ENCODE measurements at places on chromosomes 1 and 21.
A peak's percentile ranks its signal among the peaks of the same experiment; 100 is the strongest.

- DNase-seq: no peak
These were observed 295.7 kb downstream of the CHRM3 start for GRCh38 chr1:239682046-239682445.

DNA sequence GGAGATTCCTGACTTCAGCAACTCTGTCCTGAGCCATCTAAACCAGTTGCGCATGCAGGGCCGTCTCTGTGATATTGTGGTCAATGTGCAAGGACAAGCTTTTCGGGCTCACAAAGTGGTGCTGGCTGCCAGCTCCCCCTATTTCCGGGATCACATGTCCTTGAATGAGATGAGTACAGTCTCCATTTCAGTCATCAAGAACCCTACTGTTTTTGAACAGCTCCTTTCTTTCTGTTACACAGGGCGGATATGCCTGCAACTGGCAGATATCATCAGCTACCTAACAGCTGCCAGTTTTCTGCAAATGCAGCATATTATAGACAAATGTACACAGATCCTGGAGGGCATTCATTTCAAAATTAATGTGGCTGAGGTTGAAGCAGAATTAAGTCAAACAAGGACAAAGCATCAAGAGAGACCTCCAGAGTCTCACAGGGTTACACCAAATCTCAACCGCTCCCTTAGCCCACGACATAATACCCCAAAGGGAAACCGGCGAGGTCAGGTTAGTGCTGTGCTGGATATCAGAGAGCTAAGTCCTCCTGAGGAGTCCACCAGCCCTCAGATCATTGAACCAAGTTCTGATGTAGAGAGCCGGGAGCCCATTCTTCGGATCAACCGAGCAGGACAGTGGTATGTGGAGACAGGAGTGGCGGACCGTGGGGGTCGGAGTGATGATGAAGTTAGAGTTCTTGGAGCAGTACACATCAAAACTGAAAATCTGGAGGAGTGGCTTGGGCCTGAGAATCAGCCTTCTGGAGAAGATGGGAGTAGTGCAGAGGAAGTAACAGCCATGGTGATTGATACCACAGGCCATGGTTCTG, 2.3 kb downstream of the ZBTB37 start:
- DNase-seq: no peak

- no peak for DNase-seq
These were observed 43.2 kb downstream of the KIF26B start for GRCh38 chr1:245197911-245198379.

DNA sequence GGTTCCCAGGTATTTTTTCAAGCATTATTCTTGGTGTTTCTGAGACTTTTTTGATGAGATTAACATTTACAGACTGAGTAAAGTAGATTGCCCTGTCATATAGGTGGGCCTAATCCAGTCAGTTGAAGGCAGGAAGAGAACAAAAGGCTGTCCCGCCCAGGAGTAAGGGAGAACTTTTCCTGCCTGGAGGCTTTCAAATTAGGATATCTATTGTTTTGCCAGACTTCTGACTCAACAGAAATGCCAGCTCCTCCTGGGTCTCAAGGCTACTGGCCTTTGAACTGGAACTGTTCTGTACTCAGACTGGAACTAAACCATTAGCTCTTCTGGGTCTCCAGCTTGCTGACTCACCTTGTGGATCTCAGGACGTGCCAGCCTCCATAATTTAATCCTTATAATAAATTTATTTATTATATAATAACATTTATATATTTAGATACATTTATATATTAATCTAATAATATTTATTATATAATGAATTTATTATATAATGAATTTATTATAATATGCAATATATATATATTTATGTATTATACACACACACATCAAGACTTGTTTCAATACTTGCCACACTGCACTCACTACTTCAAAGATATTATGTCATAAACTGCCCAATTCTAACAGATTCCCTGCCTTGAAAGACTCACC, 510.8 kb upstream of the B3GALT2 start:
- peak; percentile 14 for DNase-seq

- no peak for DNase-seq
These were observed 77.5 kb downstream of the UCK2 start for GRCh38 chr1:165904948-165905347.

GRCh38 chr1:68673771-68674170, 176.9 kb upstream of the DEPDC1 start:
- no peak for DNase-seq

DNA sequence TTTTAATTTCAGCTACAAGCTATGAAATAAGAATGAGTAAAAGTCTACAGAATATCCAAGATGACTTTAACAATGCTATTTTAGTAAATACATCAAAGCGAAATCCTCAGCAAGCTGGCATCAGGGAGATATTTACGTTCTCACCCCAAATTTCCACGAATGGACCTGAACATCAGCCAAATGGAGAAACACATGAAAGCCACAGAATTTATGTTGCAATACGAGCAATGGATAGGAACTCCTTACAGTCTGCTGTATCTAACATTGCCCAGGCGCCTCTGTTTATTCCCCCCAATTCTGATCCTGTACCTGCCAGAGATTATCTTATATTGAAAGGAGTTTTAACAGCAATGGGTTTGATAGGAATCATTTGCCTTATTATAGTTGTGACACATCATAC, 13.7 kb upstream of the CLCA1 start:
- DNase-seq: no peak

GRCh38 chr1:109133815-109134214, 19.9 kb downstream of the ELAPOR1 start:
- no peak for DNase-seq

- no peak for DNase-seq
These were observed 68.2 kb downstream of the SIM2 start for GRCh38 chr21:36767096-36767495.

GRCh38 chr1:201714542-201715329, 114.2 kb upstream of the IPO9 start:
- no peak for DNase-seq

GRCh38 chr1:52127181-52128180, 14.4 kb upstream of the ZFYVE9 start:
- DNase-seq: peak; percentile 39

DNA sequence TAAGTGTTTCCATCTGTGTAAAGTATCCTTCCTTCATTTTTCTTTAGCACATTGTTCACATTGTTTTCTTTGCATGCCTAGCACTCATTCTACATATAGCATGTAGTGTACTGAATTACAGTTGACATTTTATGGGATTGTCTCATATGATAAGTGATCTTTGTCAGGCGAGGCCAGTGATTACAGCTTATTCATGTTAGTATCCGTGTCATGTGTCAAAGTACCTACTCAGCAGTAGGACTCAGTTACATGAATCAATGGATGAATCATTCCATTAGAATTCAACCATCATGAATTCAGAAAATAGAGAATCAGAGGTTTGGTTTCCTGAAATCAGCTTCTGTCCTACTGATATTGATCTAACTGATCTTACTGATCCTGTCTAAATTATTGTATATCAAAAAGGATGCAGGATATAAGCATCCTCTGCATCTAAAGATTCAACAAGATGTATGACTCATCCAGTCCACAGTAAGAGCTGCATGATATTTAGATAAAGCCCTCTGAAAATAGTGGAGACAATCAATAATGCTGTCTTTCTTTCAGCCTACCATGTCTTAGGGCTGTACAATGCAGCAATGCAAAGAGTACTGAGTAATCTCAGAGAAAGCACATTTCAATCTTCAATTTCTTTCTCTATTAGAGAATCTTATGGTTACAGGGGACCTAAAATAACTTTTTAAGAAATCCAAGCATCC, 20.7 kb upstream of the HRNR start:
- no peak for DNase-seq

- no peak for DNase-seq
These were observed 135.3 kb upstream of the EDN2 start for GRCh38 chr1:41619511-41620364.

DNA sequence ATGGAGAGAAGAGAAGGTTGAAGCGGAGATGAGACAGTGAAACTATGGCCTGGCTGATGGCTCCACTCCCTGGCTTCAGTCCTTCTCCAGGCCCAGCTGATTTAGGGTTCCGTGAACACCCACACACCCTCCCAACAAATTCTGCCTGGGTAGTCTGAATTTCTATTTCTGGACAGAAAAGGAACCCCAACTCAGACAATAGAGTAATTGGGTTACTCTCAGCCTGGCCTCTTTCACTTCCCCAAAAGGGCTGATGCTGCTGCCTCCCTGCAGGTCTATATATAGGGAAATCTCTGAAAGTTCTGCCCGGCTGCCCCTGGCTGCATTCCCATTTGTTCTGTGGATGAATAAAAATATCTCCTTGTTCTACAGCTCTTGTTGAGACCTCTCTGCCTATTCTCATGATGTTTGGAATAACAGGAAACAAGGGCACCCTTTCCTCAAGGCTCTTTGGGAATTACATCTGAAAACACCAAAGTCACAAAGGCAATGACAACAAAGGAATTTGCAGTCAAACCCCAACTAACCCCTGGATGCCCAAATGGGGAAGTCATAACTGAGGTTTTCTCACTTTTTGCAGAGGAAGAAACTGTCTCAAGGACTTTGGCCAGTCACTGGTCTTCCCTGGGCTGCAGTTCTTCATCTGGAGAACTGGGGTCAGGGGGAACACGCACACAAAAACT, 11.4 kb upstream of the ZSCAN20 start:
- DNase-seq: no peak

DNA sequence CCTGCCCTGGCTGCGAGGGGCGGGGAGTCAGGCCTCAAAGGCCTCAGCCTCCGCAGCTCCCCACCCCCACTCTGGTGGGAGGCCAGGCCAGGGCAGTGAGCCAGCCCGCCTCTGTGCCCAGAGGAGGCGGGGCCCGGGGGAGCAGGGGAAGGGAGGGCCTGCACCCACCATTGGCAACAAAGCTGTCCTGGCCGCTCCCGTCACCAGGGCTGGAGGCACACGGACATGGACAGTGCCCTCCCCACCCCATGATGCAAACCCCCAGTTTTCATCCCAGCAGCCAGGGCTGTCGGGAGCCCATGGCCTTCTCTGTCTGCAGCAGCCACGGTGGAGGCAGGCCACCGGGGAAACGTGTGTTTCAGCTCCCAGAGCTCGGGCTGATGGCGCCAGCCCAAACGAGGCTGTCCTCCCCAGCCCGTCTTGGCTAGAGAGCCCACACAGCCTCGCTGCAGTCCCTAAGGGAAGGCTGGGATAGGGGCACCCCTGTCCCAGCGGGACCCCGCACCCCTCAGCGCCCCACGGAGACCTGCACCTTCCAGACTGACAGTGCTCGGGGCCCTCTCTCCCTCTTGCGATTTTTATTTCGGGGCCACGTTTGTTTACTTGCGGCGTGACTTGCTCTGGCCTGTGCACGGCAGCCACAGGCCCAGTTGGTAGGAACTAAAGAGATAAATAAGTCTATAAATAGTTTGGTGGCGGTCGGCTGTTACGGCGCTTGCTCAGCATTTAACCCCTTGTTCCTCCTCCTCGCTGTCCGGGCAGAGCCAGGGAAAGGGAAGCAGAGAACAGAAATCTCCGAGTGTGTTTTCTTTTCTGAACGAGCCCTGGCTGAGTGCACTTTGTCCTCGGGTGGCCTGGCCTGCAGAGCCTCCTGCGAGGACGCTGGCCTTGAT, 101.8 kb downstream of the PRDM16 start:
- peak; percentile 75 for DNase-seq

DNA sequence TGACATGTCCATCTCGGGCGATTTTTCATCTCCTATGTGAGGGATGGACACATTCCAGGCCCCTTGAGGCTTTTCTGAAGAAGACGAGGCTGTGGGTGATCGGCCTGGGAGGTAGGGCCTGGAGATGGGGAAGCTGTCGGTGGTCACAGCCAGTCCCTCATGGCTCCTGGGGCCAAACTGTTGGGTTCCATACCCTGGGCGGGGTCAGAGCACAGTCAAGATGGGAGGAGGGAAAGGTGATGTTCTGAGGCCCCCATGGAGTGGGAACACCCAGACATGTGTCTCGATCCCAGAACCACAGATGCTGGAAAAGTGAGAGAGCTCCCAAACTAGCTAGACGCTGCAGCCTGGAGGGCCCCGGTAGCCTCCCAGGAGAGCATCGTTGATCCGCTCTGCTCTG, 157.5 kb upstream of the C1orf174 start:
- no peak for DNase-seq

DNA sequence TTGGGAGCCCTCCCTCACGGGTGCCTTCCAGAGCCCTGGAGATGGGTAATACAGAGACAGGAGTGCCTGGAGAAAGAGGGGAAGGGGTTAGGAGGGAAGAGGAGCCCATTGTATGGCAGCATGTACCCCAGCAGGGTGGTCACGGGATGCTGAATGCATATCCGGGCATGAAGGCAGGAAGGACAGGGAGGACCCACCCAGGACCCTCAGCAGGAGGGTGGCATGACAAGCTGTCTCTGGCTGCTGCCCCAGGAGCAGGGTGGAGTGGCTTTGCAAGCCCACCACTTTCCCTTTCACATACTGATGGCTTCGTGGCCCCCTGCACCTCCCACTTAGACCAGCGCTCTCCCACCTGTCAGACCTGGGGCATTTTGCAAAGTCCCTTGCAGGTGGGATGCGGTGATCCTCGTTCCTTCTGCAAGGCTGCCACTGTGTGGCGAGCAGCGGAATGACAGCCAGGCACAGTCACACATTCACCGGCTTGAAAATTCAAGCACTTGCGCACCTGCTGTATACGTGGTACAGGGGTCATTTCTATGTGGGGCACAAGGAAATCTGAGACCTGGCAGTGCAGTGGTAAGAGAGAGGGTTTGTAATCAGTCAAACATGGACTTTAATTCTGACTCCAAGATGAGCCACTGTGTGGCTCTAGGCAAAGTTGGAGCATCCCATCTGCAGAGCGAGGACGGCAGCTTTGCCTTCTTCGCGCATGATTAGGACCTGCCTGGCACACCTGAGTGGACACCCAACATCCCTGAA, 53.2 kb upstream of the TMEM51 start:
- peak; percentile 84 for DNase-seq

- DNase-seq: no peak
These were observed 33.3 kb downstream of the EXTL2 start for GRCh38 chr1:100861379-100861778.

DNA sequence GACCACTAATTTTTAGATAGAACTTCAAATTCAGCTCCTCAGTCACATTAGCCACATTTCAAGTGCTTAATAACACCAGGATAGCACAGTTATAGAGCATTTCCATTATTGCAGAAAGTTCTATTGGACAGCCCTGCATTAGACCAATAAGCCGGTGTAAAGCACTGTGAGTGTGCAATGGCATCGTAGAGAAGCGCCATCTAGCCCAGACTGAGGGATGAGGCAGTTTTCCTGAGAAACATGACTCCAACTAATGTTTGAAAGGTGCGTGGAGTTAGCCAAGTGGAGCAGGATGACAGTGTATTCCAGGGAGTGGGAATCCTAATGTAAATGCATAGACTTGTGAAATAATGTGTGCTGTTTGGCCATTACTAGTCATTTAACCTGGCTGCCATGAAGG, 7.7 kb downstream of the RPE65 start:
- DNase-seq: no peak

- no peak for DNase-seq
These were observed 60.0 kb downstream of the APCS start for GRCh38 chr1:159647616-159648015.
